ENCODE measurements at places on chromosomes 11 and 22. TPM values are rescaled to one million over a fixed set of nuclear protein-coding genes. Genes with fewer than 3 reads are reported as not detected.

DNA sequence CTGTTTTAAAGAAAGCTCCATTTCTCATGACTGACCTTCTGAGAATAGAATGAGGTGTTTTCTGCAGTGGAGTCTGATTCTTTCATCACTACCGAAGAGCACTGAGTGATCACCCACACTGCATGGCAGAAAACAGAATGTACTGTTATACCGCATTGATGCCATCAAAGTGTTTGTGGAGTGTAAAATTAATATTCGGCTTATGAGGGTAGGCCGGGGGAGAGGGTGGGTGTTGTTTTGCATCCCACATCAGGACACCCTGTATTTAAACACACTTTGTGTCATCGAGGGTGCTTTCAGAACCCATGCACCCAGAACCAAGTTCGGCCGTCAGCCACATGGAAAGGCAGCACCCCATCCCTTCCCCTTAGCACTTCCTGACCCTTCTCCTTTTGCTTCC, 41.3 kb upstream of the ETS1 start:
- H3K27ac ChIP-seq: no peak overlapping the region
- no peaks in the 10 kb centered on the region for H3K36me3 ChIP-seq
- H3K4me1 ChIP-seq: no peaks in the 10 kb centered on the region
- no peak overlapping the region for H3K4me3 ChIP-seq
- DNase-seq: no peak

OR52E8 gene
- polyA plus RNA-seq: not detected

PSMA1 gene
- 226 TPM for polyA plus RNA-seq

BACE1-AS gene
- polyA plus RNA-seq: 6.3 TPM

GRCh38 chr22:44407171-44407986, 90.7 kb downstream of the RTL6 start:
- no peak for DNase-seq
- H3K36me3 ChIP-seq: no peaks in the 10 kb centered on the region
- peaks cover 13% of the 10 kb centered on the region for H3K27me3 ChIP-seq
- no peaks in the 10 kb centered on the region for H3K4me1 ChIP-seq

- H3K4me1 ChIP-seq: no peaks in the 10 kb centered on the region
- no peaks in the 10 kb centered on the region for H3K27me3 ChIP-seq
- no peaks in the 10 kb centered on the region for H3K36me3 ChIP-seq
- H3K4me3 ChIP-seq: no peak overlapping the region
- no peak overlapping the region for H3K27ac ChIP-seq
Measured at GRCh38 chr11:57752954-57753353, 1.3 kb upstream of the BTBD18 start.

DNA sequence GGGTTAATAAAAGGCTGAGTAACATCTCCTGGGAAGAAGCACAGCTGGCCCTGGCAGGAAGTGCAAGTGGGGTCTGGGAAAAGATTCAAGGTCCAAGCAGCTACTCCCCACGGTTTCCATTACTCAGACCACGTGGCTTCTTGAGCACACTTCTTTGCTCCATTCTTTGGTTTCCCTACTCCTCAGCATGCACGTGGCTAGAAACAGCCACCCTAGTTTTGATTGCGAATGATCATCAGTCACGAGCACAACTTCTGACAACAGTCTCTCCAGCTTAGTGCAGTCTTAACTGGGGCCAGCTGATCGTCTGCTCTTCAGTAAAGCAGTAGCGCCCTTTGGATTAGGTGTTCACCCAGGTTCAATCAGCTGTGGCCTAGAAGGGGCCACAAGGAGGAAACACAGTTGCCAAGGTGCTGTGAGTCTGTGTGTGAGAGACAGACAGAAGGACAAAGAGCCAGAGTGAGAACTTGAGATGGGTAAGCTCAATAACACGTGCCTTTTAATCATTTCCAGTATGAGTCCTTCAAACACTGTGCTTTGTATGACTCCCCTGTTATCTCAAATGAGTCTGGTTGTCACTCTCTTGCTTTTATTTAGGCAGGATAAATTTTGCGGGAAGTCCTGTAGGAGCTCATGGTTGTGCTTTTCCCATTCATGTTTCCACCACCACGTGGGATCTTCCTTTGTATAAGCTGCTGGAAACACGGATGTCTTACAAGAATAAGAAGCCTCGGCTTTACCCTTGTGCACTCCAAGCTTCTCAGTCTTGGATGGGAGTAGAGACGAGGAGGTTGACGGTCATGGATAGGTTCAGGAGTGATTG, 901 bp upstream of the PARVA start:
- no peak overlapping the region for H3K4me3 ChIP-seq
- no peaks in the 10 kb centered on the region for H3K27me3 ChIP-seq
- no peaks in the 10 kb centered on the region for H3K4me1 ChIP-seq
- peak overlapping the region; percentile 84 for H3K27ac ChIP-seq
- H3K36me3 ChIP-seq: peaks cover 2% of the 10 kb centered on the region

DNA sequence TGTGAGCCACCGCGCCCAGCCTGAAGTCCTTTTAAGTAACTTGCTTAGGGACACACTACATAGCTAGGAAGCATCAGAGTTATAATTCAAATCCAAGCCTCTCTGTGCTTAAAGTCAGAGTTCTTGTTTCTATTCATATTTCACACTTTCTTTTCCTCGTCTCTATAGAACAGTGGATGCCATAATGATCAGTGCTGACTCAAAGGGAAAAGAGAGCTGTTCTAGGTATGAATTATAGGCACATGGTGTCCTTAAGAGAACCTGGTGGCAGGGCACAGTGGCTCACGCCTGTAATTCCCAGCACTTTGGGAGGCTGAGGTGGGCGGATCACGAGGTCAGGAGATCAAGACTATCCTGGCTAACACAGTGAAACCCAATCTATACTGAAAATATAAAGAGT, 400.2 kb upstream of the DDI1 start:
- H3K4me3 ChIP-seq: no peak overlapping the region
- H3K27ac ChIP-seq: no peak overlapping the region
- no peaks in the 10 kb centered on the region for H3K4me1 ChIP-seq

GRCh38 chr22:50399751-50400331, 56.7 kb downstream of the PPP6R2 start:
- peak; percentile 71 for DNase-seq
- H3K4me3 ChIP-seq: no peak overlapping the region
- H3K4me1 ChIP-seq: peaks cover 17% of the 10 kb centered on the region
- no peaks in the 10 kb centered on the region for H3K36me3 ChIP-seq
- 0 out of 2 replicates have a peak overlapping the region, but pooled peaks have one; percentile 16 for H3K27ac ChIP-seq
- H3K27me3 ChIP-seq: no peaks in the 10 kb centered on the region

GRCh38 chr22:38881464-38881871, 9.5 kb upstream of the CBX6 start:
- peaks cover 4% of the 10 kb centered on the region for H3K4me1 ChIP-seq
- no peak overlapping the region for H3K4me3 ChIP-seq
- no peak overlapping the region for H3K27ac ChIP-seq
- no peaks in the 10 kb centered on the region for H3K36me3 ChIP-seq

GRCh38 chr22:26546282-26546681, 34.0 kb upstream of the TFIP11 start:
- H3K27me3 ChIP-seq: no peaks in the 10 kb centered on the region
- no peak for DNase-seq
- H3K27ac ChIP-seq: no peak overlapping the region
- H3K4me1 ChIP-seq: no peaks in the 10 kb centered on the region
- no peaks in the 10 kb centered on the region for H3K36me3 ChIP-seq
- no peak overlapping the region for H3K4me3 ChIP-seq

DNA sequence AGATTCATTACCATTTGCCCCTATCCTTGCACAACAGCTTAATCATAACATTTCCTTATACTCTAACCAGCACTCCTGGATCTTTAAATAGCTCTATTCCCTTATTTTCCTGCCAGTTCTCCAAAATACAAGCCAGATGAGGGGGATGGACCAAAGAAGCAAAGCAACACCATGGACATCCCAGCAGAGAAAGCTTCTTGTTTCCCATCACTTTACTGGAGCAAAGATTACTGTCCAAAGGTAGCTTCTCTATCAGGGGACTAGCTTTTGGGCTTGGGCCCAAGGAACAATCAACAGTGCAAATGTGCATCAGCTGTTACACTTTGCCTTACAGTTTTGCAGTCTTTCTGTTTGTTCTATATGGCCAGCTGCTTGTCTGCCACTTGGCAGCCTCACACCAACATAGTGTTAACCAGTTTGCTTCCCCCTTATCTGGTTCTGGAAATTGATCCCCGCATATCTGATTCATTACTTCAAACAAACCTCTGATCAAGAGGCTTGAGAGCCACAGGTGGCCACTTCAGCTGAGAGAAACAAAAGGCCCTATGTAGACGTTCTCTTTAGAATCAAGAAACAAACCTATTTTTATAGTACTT, 814.3 kb downstream of the METTL15 start:
- H3K4me1 ChIP-seq: no peaks in the 10 kb centered on the region
- H3K36me3 ChIP-seq: no peaks in the 10 kb centered on the region
- no peaks in the 10 kb centered on the region for H3K27me3 ChIP-seq
- no peak overlapping the region for H3K27ac ChIP-seq

- no peak overlapping the region for H3K4me3 ChIP-seq
- H3K27me3 ChIP-seq: no peaks in the 10 kb centered on the region
- no peak overlapping the region for H3K27ac ChIP-seq
- H3K36me3 ChIP-seq: peaks cover 35% of the 10 kb centered on the region
- H3K4me1 ChIP-seq: no peaks in the 10 kb centered on the region
Measured at GRCh38 chr11:63641727-63642126, 27.5 kb upstream of the PLAAT3 start.

RASD2 gene
- 0.13 TPM for polyA plus RNA-seq

DNA sequence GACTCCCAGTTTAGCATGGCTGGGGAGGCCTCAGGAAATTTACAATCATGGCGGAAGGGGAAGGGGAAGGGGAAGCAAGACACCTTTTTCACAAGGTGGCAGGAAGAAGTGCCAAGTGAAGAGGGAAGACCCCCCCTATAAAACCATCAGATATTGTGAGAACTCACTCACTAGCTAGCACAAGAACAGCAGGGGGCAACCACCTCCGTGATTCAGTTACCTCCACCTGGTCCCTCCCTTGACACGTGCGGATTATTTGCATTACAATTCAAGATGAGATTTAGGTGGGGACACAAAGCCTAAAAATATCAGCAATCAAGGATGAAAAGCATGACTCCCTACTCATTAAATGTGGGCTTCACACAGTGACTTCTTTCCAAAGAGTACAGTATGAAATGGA, 155.0 kb upstream of the CCDC90B start:
- no peak overlapping the region for H3K4me3 ChIP-seq
- DNase-seq: no peak
- no peaks in the 10 kb centered on the region for H3K36me3 ChIP-seq
- no peaks in the 10 kb centered on the region for H3K27me3 ChIP-seq
- no peak overlapping the region for H3K27ac ChIP-seq

DNA sequence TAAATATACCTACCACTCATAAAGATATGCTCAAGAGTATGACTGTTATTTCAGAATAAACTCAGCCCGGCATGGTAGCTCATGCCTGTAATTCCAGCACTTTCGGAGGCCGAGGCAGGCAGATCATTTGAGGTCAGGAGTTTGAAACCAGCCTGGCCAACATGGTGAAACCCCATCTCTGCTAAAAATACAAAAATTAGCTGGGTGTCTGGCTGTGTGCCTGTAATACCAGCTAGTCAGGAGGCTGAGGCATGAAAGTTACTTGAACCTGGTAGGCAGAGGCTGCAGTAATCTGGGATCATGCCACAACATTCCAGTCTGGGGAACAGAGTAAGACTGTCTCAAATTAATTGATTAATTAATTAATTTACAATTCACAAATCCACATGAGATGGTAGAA, 208.2 kb upstream of the PDGFD start:
- H3K4me1 ChIP-seq: no peaks in the 10 kb centered on the region
- no peak for DNase-seq
- H3K36me3 ChIP-seq: no peaks in the 10 kb centered on the region
- no peak overlapping the region for H3K4me3 ChIP-seq

GRCh38 chr22:46887978-46888377, 125.5 kb downstream of the TBC1D22A start:
- H3K27me3 ChIP-seq: no peaks in the 10 kb centered on the region
- no peak overlapping the region for H3K27ac ChIP-seq
- H3K36me3 ChIP-seq: no peaks in the 10 kb centered on the region
- no peak overlapping the region for H3K4me3 ChIP-seq
- peaks cover 23% of the 10 kb centered on the region for H3K4me1 ChIP-seq

SAA2 gene
- not detected for polyA plus RNA-seq

GRCh38 chr22:21937821-21938070, 14.9 kb downstream of the PPM1F start:
- peaks cover 15% of the 10 kb centered on the region for H3K36me3 ChIP-seq
- peak overlapping the region; percentile 51 for H3K4me3 ChIP-seq
- H3K27me3 ChIP-seq: no peaks in the 10 kb centered on the region

RAG1 gene
- 0.08 TPM for polyA plus RNA-seq

- H3K36me3 ChIP-seq: no peaks in the 10 kb centered on the region
- H3K27ac ChIP-seq: no peak overlapping the region
- no peak for DNase-seq
- H3K4me3 ChIP-seq: no peak overlapping the region
- H3K4me1 ChIP-seq: no peaks in the 10 kb centered on the region
Measured at GRCh38 chr11:35077709-35078469, 61.1 kb upstream of the CD44 start.

- H3K4me1 ChIP-seq: no peaks in the 10 kb centered on the region
- no peaks in the 10 kb centered on the region for H3K36me3 ChIP-seq
- no peak overlapping the region for H3K4me3 ChIP-seq
- no peaks in the 10 kb centered on the region for H3K27me3 ChIP-seq
- H3K27ac ChIP-seq: no peak overlapping the region
Measured at GRCh38 chr22:41768430-41768829, 32.0 kb upstream of the CCDC134 start.

DNA sequence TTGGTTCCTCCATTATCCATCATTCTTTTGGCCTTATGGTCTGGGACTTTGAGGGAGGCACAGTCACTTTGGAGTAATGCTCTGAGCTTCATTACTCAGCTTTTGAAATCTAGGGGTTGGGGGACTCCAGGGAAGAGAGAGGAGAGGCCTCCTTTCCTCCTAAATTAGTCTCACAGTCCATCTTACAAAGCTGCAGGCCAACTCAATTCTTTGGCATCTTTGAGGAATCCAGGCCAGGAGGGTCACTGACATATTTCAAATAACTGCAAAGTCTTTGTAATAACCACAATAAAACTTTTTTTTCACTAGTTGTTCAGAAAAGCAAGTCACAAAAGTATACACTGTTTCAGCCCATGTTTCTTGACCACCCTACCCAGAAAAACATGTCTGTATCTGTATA, 73.3 kb upstream of the FAR1 start:
- H3K27ac ChIP-seq: no peak overlapping the region
- no peak overlapping the region for H3K4me3 ChIP-seq
- no peaks in the 10 kb centered on the region for H3K4me1 ChIP-seq
- H3K36me3 ChIP-seq: no peaks in the 10 kb centered on the region
- no peak for DNase-seq

SH3BP1 gene
- 8.9 TPM for polyA plus RNA-seq

A4GALT gene
- polyA plus RNA-seq: 5.2 TPM

DNA sequence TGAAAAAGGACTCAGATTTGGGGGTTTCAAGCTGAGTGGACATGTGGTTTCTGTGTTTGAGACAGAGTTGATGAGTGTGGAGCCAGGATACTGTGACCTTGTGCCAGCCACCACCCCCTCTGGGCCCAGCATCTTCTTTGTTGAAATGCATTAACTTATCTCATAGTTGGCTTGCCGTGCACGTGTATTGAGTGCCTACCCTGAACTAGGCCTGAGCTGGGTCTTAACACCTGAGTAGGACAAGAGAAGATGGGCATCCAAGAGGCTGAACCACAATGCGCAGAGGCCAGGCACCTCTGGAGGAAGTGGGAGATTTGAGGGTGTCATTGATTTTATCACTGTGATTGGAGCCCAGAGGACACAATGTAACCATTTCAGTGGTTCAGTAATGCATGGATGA, 117.6 kb upstream of the CRYBB3 start:
- no peaks in the 10 kb centered on the region for H3K27me3 ChIP-seq
- DNase-seq: no peak
- H3K4me1 ChIP-seq: peaks cover 18% of the 10 kb centered on the region
- H3K4me3 ChIP-seq: no peak overlapping the region
